ENCODE measurements at places on chromosomes 7 and 10.

- no peak for DNase-seq
Observed at GRCh38 chr7:153835712-153836265, 216.4 kb upstream of the DPP6 start.

DNA sequence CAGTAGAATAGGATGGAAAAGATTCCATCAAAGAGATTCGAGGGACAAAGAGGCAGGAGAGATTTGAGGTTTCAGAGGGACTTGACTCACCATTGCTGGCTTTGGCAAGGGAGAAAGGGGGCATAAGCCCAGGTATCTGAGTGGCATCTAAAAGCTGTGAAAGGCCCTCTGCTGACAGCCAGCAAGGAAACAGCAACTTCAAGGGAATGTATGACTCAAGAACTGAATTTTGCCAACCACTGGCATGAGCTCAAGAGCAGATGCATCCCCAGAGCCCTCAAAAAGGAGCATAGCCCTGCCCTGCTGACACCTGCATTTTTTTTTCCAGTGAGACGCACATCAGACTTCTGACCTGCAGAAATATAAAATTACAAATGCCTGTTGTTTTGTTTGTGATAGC, 19.6 kb upstream of the ADAM12 start:
- no peak for DNase-seq

GRCh38 chr10:74934100-74934812, 107.9 kb downstream of the KAT6B start:
- no peak for DNase-seq

DNA sequence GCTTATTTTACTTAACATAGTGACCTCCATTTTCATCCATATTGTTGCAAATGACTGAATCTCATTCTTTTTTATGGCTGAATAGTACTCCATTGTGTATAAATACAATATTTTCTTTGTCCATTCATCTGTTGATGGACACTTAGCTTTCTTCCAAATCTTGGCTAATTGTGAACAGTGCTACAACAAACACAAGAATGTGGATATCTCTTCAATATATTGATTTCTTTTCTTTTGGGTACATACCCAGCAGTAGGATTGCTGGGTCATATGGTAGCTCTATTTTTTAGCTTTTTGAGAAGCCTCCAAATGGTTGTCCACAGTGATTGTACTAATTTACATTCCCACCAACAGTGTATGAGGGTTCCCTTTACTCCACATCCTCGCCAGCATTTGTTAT, 58.0 kb downstream of the CREB5 start:
- no peak for DNase-seq

- DNase-seq = no peak
Observed at GRCh38 chr10:130740915-130741750, 570.4 kb downstream of the TCERG1L start.

GRCh38 chr7:152462995-152463708, 27.3 kb upstream of the KMT2C start:
- no peak for DNase-seq

DNA sequence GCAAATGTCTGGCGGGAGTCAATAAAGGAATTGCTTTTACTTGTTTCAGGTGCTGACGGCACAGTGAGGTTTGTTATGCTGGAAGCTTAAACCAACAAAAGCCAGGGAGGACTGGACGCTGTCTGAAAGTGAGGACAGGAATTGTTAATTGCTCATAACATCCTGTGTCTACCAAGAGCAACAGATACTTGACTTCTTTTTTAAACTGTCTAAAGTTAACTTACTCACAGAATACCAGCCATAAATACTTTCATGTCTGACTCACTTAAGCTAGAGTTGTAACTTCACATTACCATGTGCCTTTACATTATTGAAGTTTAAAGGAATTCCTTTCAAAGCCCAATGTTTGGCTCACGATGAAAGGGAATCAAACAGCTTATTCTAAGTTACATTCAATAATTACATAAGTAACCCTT, 252.7 kb upstream of the SHH start:
- DNase-seq = no peak

DNA sequence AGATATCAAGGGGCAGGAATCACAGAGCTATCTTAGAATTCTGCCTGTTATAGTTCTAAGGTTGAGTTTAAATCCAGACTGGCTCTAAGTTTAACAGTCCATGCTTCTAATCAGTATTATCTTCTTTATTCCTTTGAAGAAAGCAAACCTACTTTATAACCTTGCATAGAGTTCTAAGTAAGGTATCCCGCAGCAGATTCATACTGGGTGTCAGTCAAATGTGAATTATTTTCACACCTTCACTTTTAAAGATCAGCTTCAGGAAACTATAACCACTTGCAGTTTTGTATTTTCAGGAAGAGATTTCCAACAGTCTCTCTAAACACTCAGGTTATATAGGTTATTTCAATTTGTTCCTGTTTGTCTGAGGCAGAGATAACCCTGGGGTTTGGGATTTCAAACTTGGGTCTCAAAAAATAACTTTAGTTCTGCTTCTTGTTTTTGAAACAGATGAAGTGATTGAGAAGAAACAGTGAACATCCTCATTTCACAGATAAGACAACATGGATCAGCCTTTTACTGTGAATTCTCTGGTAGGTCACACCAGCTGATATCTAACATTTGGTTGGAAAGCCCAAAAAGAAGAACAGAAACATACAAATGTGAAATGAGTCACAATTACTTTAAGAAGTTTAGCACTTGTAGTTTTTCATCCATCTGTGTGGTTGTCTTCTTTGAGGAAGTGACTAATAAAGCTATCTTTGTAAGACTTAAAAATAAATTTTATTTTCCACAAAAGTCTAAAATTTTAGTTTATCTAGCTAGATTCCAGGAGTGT, 21.4 kb downstream of the STAMBPL1 start:
- DNase-seq = no peak

GRCh38 chr7:1950452-1951158, 280.5 kb downstream of the ELFN1 start:
- DNase-seq = no peak
